ENCODE measurements at places on chromosomes 3 and 15. TPM values are rescaled to one million over a fixed set of nuclear protein-coding genes. Genes with fewer than 3 reads are reported as not detected.

STOML1 gene
- 10.0 TPM for total RNA-seq

LXN gene
- 5.5 TPM for total RNA-seq

TLR9 gene
- 9.0 TPM for total RNA-seq

FAM240A gene
- not detected for total RNA-seq

CCRL2 gene
- total RNA-seq, result 2.2 TPM

PRSS50 gene
- total RNA-seq, result not detected

HYAL1 gene
- total RNA-seq, result 0.36 TPM

GOLGA8N gene
- 1.4 TPM for total RNA-seq

ALPK3 gene
- total RNA-seq, result 0.15 TPM

NECTIN3 gene
- not detected for total RNA-seq

SLC22A14 gene
- not detected for total RNA-seq

TM2D3 gene
- total RNA-seq, result 40.5 TPM

EBLN2 gene
- total RNA-seq, result 9.5 TPM

KNL1 gene
- 58.7 TPM for total RNA-seq

SLC35G2 gene
- 0.40 TPM for total RNA-seq

TNFAIP8L3 gene
- not detected for total RNA-seq

ZNF385D gene
- not detected for total RNA-seq

DLL4 gene
- total RNA-seq, result not detected

B4GALT4 gene
- total RNA-seq, result 16.6 TPM

COL7A1 gene
- 10.8 TPM for total RNA-seq

ATP8B4 gene
- total RNA-seq, result not detected

HDC gene
- not detected for total RNA-seq

SLC22A13 gene
- total RNA-seq, result not detected

TMEM42 gene
- total RNA-seq, result 19.3 TPM

IL1RAP gene
- 5.6 TPM for total RNA-seq

MAPKAPK3 gene
- total RNA-seq, result 20.3 TPM

SLC2A2 gene
- not detected for total RNA-seq

CPNE9 gene
- total RNA-seq, result not detected

HERC2 gene
- total RNA-seq, result 94.0 TPM

CNTN4 gene
- not detected for total RNA-seq

VEPH1 gene
- not detected for total RNA-seq

SLC15A2 gene
- 15.2 TPM for total RNA-seq

FGF7 gene
- not detected for total RNA-seq

MST1R gene
- total RNA-seq, result 0.38 TPM

AGBL1 gene
- not detected for total RNA-seq

ERICH6 gene
- not detected for total RNA-seq

C3orf49 gene
- not detected for total RNA-seq

SLC24A1 gene
- 21.6 TPM for total RNA-seq

AGTR1 gene
- not detected for total RNA-seq

RLBP1 gene
- total RNA-seq, result not detected

FETUB gene
- total RNA-seq, result not detected

FES gene
- 3.0 TPM for total RNA-seq

SKOR1 gene
- total RNA-seq, result 1.6 TPM

TGM4 gene
- not detected for total RNA-seq
